Stimulated activated naive CD4-positive, alpha-beta T cell treated with Interleukin-2 at 50 U/mL for 16 hours (primary cell): ENCODE measurements at places on chromosomes 6 and 20.

DNA sequence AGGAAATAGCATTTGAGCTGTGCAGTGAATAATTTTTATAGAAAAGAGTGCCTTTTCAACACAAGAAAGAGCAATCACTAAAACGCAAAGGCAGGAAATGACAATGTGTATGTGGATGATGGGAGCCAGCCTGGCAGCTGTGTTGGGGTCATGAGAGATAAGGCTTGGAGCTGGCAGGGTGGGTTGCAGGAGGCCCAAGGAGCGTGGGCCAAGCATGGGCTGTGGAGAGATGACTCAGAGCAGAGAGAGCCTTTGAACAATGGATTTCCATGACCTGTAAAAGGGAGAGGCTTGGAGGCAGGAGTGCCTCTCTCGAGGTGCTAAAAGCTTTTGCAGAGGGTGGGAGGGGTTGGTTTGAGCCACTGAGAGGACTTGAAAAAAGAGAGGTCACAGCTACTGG is 6.6 kb upstream of the TBC1D7 start:
- no peak for DNase-seq

- no peak for DNase-seq
These were observed 13.1 kb downstream of the ITPR3 start for GRCh38 chr6:33634161-33634727.

GRCh38 chr6:71239694-71240093 is 48.9 kb upstream of the OGFRL1 start:
- no peak for DNase-seq

- no peak for DNase-seq
These were observed 63.8 kb downstream of the UBR2 start for GRCh38 chr6:42627674-42628073.
